ENCODE measurements at places on chromosomes 2 and 18.

GRCh38 chr2:5921081-5921642 is 229.0 kb downstream of the SOX11 start:
- no peak for DNase-seq

DNA sequence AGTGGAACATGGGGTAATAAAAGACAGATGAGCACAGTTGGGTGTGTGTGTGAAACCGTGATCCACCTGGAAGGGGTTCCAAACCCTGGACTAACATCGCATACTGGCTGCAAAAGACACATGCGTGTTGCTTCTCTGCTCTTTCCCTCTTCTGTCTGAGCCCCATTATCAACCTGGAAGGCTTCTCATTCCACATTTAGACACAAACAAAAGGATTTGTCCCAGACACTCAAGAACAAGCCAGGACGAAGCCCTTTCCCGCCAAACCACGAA is 7.0 kb upstream of the SP9 start:
- DNase-seq = no peak

GRCh38 chr18:78692105-78692504 is 287.5 kb upstream of the SALL3 start:
- no peak for DNase-seq

GRCh38 chr2:205245652-205246051 is 436.6 kb upstream of the NRP2 start:
- no peak for DNase-seq

GRCh38 chr2:164567335-164567989 is 53.8 kb downstream of the GRB14 start:
- no peak for DNase-seq

DNA sequence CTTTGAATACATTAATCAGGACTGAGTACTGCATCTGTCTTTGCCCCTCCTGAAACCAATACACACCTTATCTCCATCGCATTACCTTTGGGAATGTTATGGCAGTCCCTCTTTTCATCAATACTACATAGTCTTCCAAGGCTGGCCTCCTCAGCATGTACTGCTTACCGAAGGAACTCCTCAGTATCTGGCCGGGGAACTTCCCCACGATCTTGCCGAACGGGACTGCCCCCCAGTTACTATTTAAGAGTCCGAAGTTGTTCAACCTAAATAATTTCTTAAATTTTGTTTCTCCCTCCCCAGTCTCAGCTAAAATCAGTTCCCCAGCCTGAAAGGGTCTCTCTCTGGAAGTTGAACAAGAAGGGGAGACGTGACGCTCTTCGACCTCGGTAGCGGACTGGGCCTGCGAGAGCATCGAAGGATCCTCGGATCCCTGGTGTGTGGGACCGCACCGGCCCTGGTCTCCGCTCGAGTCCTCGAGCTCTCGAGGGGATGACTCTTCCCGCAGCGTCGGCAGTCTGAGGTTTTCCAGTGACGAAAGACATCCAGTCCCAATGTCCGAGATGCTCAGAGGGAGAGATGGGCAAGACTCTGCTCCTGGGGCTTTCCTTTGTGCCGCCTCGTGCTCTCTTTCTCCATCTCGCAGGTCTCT is 489 bp downstream of the TRMT61B start:
- no peak for DNase-seq

DNA sequence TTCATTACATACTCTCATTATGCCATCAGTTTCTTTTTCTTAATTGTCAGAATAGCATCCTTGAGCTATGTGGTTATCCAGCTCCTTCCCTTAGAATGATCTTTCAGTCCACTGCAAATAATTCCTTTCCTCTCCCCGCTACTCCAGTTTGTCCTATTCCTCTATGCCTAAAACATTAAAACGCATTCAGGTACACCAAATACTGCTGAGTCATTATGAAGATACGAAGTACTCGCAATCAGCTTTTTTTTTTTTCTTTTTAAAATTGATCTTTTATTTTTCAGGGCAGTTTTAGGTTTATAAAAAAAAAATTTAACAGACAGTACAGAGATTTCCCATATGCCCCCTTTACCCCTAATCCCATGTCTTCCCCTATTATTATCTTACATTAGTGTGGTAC is 164.8 kb upstream of the TMEM200C start:
- DNase-seq = no peak

- DNase-seq = no peak
Observed at GRCh38 chr2:29273004-29273684, 157.9 kb downstream of the CLIP4 start.

GRCh38 chr18:49008716-49009115 is 58.0 kb upstream of the SMAD7 start:
- DNase-seq = no peak

DNA sequence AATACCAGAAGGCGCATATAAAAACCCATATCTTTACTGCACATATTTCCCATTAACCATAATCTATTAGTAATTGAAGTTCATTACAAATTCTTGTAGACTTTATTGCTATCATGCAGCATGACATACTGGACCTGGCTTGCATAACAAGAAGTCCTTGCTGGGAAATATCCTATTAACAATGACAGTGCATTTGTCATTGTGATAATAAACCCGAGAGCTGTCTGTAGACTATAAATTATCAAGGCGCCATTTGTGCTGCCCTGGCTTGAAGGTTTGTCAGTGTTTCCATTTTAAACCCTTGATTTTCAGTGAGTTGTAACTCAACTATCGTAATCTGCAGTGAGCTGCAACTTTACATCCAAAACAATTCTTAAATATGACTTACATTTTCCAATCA is 59.0 kb downstream of the HNMT start:
- DNase-seq = no peak

DNA sequence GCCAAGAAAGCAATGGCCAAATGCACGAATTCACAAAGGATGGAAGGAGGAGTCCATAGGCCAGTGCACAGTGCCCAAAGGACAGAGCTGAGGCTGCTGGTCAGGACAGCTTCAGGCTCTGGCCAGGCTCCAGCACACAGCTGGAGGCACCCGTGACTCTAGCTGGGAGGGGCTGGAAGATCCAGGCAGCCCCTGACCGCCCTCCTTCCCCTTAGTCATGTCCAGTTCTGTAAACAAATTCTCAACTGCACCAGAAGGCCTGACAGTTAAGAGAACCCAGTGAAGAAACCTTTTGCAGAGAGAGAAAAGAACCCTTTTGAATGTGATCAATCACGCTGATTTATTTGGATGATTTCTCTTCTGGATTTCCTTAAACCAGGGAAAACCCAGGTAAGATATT is 7.7 kb upstream of the YWHAQ start:
- DNase-seq = peak; percentile 93

- no peak for DNase-seq
Observed at GRCh38 chr18:10877987-10878386, 271.4 kb downstream of the PIEZO2 start.

- no peak for DNase-seq
Observed at GRCh38 chr2:100606726-100607343, 44.0 kb downstream of the PDCL3 start.

DNA sequence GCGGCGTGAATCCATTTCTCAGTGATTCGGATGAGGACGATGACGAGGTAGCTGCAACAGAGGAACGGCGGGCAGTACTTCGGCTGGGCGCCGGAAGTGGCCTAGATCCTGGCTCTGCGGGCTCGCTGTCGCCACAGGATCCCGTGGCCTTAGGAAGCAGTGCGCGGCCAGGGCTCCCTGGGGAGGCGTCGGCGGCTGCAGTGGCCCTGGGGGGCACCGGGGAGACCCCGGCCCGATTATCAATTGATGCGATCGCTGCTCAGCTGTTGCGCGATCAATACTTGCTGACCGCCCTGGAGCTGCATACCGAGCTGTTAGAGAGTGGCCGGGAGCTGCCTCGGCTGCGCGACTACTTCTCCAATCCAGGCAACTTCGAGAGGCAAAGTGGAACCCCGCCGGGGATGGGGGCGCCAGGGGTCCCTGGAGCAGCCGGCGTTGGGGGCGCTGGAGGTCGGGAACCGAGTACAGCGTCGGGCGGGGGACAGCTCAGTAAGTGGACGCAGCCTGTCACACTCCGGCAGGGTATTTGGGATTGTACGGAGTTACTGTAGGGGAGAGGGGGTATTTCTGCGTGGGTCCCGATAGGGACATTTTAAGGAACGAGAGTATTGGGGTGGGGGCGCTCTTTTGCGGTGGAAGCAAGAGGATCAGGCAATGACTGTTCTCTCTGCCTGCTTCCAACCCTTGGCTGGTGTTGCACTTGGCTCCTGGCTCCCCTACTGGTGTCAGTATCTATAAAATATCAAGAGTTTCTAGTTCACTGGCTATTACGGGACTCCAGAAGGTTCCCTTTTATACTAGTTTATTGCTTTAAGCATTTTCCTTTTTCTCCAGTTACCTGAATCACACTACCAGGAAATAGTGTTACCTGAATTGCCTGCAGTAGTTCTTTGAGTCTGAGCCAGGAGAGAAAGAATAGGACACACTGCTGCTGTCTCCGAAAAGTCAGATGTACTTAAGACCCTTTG is 772 bp downstream of the RELCH start:
- no peak for DNase-seq

- DNase-seq = no peak
Observed at GRCh38 chr18:76252880-76253279, 242.2 kb downstream of the ZNF516 start.

DNA sequence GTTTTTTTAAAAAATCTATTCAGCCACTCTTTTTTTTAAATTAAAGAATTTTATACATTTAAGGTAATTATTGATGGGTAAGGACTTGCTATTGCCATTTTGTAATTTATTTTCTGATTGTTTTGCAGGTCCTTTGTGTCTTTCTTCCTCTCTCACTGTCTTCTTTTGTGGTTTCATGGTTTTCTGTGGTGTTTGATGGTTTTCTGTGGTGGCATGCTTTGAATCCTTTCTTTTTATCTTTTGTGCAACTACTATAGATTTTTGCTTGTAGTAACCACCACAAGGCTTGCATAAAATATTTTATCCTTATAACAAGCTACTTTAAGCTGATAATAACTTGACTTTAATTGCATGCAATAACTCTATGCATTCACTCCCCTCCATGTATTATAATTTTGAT is 31.5 kb upstream of the SLC4A10 start:
- no peak for DNase-seq

- no peak for DNase-seq
Observed at GRCh38 chr18:79955302-79956075, 4.0 kb upstream of the SLC66A2 start.

All from vagina (tissue), 2 donors.